T47D (cell line): ENCODE measurements at places on chromosomes 11 and 22.

- no peak for DNase-seq
Measured at GRCh38 chr11:4884361-4884760, 2.7 kb downstream of the OR51T1 start.

- DNase-seq: no peak
Measured at GRCh38 chr11:27212248-27212780, 150.7 kb downstream of the CCDC34 start.

- no peak for DNase-seq
Measured at GRCh38 chr11:9386086-9386485, 1.6 kb downstream of the IPO7 start.

DNA sequence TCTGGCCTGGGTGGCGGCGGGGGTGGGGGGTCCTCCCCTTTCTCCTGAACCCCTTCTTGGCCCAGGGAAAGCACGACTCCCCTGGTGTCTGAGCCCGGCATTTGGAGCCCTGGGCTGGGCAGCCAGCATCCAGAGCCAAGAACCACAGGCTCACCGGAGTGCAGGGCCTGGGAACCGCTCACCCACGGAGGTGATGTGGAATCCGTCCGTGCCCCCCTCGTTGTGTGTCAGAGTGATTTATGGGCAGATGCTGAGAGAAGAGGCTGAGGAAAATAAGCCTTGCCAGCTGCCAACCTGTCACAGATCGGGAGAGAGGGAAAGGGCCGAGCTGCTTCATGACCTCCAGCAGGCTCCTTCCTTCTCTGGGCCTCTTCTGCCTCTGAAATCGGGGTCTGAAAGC, 33.7 kb downstream of the WNT11 start:
- DNase-seq: no peak

GRCh38 chr11:126310200-126310991, 6.5 kb downstream of the DCPS start:
- DNase-seq: peak; percentile 83

DNA sequence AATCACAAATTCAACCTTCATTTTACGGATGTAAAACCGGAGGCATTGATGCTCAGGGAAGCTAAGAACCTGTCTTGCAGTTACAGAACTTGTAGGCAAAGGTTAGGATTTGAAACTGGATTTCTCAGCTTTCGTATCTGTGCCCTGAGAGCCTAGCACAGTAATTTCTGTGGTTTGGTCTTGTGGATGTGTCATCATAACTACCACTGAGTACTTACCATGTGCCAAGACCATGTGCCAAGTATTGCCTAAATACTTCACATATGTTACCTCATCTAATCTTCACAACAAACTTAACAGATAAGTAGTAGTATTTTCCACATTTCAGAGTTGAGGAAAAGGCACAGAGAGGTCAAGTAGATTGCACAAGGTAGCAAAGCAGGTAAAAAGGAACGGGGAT, 140.7 kb downstream of the NXPE2 start:
- DNase-seq: no peak
